ENCODE measurements at places on chromosomes 1 and 21.

- no peak for DNase-seq
Measured at GRCh38 chr1:74971982-74972381, 162.2 kb upstream of the LHX8 start.

- no peak for DNase-seq
Measured at GRCh38 chr1:32329931-32330466, 6.0 kb downstream of the MARCKSL1 start.

DNA sequence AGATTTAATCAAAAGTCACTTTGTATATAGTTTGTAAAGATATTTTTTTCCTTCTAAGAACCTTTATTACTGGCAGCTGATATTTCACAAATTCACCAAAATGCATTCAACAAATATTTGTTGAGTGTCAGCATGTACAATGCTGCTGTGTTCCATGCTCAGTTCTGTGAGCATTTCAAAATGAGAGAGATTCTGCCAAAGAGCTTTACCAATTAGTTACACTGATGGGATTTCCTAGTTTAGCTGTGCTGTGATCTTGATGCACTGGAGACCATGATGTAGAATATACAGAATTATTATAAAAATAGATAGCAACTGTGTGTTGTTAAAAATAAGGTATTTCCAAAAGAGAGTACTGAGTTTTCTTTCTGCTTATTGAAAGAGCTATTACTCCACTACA lies 225.6 kb downstream of the BRINP3 start:
- DNase-seq = no peak

GRCh38 chr1:232915212-232915611 lies 35.2 kb upstream of the NTPCR start:
- no peak for DNase-seq

DNA sequence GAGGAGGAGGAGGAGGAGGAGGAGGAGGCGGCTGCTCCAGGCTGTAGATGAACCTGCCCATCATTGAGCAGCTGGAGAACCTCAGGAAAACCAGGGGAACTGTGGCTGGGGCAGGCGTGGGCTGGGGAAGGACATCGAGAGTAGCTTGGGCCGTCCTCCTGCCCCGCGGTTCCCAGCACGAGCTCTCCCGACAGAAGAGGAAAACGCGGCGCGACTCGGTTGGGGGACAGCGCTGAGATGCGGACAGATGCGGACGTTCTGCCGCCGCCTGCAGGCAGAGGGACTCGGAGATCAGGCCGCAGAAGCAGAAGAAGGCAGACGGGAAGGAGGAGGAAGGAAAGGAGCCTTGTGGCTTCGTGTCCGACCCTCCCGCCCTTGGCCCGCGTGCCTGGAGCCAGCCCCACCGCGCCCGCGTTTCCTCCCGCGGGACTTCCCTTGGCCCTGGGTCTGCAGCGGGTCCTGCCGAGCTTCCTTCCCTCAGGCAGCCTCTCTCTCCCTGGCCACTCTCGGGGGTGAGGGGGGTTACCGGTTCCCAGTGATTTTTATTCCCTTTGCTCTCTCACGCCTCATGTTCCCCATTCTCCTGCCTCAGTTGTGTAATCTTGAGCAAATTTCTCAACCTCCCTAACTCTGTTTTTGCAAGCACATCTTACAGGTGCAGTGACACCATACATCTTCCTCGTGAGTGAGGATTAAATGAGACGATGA lies 1.7 kb upstream of the TNFRSF9 start:
- no peak for DNase-seq

DNA sequence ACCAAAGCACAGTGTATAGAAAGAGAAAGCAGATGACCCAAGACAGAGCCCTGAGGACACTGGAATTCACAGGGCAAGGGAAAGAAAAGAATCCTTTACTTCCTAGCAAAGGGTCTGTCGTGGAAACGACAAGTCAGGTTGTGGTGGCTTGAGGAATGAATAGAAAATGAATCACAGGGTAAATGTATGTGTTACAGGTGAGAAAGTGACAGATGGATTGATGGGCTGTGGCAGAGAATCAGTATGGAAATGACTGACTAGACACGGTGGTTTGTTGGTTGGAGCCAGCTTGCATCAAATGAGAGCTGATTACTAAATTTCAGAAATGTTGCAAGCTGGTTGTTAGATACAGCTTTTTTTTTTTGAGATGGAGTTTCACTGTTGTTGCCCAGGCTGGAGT lies 46.9 kb downstream of the PTP4A2 start:
- no peak for DNase-seq

- DNase-seq = no peak
Measured at GRCh38 chr1:30664103-30664755, 59.2 kb downstream of the MATN1 start.

GRCh38 chr1:235079443-235080296 lies 49.0 kb downstream of the TOMM20 start:
- DNase-seq = no peak

DNA sequence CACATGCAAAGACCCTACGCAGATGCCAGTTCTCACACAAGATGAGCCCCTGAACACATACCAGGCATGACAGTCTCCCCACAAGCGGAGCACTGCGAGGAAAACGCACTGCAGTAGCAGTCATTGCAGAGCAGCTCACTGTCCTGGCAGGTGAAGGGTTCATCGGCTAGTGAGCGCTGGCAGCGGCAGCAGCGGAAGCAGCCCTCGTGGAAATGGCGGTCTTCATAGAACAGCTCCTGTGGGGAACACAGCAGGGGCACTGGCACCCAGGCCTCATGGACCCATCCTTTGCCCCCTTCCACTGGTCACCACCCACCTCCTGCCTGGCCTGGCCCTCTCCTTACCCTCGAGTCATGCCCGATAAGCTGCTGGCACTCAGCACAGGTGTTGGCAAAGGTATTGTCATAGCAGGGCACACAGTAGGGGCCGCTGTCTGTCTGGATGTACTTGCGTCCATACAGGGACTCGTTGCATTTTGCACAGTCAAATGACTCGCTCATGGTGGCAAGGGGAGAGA lies 6.3 kb downstream of the FHL3 start:
- DNase-seq = no peak

DNA sequence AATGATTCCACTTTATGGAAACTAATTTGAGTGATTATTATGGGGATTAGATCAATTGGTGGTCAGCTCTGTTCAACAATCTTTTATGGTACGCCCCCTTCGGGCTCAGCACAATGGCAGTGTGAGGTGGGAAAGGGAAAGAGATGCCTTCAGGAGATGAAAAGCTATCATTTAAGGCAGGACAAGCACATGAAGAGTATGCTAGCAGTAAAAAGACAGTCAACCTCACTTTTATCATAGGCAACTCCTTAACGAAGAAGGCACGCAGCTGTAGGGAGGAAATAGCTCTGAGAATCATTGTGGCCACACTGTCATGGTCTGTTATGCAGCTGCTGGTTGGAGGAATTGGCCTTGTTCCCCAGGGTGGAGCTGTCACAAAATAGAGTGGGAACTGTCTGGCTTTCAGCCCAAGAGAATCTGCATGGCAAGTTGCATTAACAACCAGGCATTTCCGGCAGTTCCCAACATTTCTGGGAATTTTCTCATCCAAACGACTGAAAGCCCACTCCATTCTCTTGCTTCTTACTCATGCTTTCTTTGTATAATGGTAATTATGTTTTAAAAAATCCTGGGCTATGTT lies 54.4 kb upstream of the BCL10 start:
- no peak for DNase-seq

GRCh38 chr1:218642033-218642948 lies 297.2 kb downstream of the TGFB2 start:
- DNase-seq = no peak

DNA sequence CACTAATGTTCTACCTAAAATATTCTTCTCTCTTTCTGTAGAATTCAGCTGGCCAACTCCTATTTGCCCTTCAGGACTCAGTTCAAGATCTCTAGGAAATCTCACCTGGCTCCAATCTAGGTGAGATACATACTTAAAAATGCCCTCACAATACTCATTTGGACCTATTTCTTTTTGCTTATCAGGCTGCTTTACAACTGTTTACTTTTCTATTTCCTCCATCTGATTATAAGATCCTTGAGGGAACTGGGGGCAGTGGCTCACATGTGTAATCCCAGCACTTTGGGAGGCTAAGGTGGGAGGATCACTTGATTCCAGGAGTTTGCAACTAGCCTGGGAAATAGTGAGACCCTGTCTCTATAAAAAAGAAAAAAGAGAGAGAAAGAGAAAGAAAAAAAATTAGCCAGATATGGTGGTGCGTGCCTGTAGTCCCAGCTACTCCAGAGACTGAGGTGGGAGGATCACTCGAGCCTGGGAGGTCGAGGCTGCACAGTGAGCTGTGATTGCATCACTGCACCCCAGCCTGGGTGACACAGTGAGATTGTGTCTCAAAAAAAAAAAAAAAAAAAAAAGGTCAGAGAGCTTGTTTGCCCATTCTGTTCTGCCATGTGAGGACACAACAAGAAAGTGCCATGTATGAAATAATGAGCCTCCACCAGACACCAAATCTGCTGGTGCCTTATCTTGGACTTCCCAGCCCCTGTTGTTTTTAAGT lies 14.8 kb downstream of the EFCAB14 start:
- DNase-seq = no peak

DNA sequence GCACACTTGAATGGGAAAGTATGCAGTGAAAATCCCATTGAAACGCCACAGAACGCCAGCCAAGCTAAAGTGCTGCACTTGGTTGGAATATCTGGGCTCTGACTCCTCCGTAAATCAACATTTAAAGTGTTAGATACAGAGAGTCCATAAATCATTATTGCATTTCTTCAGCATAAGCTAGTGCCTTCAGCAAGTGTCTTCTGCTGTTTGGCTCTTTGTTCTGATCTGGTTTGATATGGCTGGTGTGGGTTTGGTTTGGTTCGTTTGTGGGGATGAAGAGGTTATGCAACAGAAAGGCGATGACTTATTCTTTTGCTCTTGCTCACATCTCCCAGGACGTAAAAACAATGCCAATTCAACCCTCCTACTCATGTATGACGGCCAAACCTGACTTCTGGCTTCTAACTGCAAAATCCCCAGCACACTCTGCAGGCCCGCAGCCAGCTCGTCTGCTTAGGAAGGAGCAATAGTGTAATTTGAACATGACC lies 121.8 kb upstream of the ERG start:
- no peak for DNase-seq

DNA sequence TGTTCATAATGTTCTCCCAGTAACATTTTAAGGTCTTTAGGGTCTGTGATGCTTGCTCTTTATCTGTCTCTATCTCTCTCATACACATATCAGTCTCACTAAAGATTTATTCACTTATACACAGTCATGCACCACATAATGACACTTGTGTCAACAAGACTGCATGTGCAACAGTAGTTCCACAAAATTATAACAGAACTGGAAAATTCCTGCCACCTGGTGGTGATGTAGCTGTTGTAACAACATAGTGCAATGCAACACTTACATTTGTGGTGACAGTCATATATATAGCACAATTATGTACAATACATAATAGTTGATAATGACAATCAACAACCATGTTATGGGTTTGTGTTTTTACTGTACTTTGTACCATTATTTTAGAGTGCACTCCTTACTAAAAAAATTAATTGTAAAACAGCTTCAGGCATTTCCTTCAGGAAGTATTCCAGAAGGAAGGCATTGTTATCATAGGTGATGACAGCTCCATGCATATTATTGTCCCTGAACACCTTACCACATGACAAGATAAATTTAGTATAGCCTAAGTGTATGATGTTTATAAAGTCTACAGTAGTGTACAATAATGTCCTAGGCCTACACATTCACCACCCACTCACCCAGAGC lies 8.1 kb downstream of the TDRD5 start:
- no peak for DNase-seq

DNA sequence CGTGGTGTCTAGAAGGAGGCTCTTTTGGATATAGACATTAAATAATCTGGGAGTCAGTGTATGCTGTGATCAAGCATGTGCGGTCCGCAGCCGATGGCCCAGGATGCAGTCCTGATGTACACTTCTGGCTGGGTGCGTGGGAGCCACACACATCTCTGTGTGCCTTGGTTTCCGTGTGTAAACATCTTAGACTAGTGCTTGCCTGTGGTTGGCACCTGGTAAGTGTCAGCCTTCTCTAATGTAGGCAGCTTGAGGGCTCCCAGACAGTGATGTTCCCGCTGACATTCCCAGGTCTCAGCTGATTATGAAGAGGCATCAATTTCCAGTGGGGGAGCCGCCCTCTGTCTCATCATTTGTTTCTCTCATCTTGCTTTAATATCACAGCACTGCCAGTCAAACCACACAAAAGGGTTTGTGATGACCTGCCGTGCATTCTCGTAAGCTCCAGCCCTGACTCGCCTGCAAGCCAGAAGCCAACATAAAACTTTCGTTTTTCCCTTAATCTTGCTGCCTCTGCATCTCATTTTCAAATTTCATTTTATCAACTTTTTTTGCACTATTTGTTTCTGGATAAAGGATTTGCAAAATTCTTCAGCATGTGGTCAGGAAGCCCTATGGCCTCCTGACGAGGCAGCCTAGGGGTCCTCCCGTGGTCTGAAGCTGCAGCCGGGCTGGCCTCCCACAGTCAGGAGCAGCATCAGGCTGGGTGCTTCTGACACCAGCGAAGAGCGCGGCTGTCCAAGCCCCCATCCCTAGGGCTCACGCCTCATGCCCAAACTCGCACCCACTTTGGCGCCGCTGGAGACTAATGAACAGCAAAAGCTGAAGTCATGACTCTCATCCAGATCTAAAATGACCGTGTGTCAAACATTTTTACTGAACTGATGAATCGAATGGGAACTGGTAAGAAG lies 28.1 kb downstream of the PDE9A start:
- DNase-seq = no peak

DNA sequence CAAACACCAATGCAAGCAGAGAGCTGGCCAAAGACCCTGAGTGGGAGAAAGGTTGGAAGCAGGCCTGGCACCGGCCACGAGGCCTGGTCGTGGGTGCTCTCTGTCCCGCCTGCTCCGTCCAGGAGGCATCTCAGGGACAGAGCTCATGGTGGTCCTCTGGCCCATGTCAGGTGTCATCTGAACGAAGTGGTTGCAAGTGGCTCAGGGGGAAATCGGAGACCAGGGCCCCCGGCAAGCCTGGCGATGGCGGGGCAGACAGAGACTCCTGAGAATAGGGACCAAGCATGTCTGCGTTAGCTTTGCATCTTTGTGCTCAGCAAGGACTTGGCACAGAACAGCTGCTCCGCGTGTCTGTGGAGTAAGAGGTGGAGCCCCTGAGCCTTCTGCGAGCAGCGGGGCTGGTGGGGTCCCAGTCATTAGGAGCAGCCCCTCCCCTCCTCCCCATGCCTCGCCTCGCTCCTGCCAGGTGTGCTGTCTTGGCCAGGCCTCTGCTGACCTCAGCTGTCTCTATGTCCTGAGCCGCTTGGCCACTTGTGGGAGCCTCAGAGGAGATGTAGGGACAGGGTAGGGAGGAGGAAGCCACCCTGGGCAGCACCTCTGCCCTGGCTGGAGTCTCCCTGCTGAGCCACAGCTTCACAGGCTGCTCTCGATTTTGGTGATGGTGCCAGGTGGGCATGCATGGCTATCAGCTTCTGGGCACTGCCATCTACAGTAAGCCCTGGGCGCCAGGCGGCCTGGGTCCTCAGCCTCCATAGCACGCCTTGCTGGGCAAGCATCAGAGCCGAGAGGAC lies 362.9 kb upstream of the VAMP3 start:
- DNase-seq = no peak

DNA sequence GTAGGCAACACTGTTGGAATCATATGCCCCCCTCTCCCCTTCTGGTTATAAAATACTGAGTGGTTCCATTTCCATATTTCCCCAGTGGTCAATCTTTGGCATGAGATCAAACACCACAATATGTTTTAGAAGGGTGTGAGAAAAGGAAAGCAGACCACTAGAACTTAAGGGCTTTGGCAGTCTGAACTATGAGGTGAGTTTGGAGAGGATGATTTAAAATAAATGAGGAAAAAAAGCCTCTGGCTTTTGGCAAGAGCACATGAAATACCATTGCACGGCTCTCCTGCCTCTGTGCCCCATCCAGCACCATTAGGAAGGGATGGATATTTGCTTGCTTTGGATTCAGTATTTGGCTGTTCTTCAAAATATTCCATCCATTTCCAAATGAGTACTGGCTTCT lies 339.5 kb upstream of the C1orf87 start:
- DNase-seq = no peak

- DNase-seq = no peak
Measured at GRCh38 chr1:34770891-34771504, 10.0 kb upstream of the GJB3 start.

Data from NCI-H187 (cell line).